Activated CD8-positive, alpha-beta memory T cell treated with anti-CD3 and anti-CD28 coated beads for 1 hour (primary cell): ENCODE measurements at places on chromosomes 3 and 15.

DNA sequence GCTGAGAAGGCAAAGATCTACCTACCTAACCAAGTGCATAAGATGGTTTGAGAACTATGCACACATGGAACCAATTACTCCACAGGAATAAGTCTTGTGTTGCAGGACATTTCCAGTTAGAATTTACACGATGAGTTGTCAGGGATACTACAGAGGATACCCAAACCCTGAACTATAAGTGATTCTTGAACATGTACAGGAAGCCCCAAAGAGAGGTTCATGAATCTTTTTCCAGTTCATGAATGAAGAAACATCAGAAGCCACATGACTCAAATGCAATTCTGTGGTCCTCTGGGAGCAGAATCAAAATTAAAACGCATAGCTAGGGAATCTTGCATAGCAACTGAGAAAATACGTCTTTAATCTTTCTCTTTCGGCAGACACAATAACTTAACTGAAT lies 114.1 kb upstream of the LMCD1 start:
- no peak for DNase-seq

GRCh38 chr3:117063930-117064329 lies 354.4 kb downstream of the TUSC7 start:
- DNase-seq = no peak

DNA sequence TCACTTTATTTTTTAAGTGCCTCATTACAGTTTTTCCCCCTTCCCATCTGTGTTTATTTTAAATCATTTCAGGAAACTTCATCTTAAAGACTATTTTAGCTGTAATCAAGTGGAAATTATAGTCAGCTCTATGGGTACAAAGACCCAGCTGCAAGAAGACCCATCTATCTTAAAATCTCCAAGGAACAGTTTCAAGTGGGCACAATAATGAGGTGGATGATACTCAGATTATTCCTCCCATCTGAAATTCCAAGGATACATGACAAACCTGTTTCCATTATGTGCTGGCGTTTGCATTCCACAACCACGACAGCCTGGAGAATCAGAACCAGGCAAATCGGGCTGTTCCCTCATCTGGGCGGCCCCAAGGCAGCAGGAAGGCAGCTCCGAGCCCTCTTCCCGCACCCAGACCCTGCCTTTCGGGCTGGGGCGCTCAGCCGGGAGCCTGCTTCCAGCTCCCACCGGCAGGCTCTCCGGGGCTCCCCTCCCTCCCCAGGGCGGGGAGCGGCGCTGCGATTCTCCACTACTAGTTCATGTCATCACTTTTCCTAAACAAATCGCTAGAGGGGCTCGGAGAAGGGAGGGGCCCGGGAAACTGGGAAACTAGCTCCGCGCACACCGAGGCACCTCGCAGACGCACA lies at the start of gene MGLL:
TSS of gene MGLL (minus strand) at position 475 of the 641 bp plus-strand sequence. CDS start at position 278, 197 bp downstream.
- no peak for DNase-seq

- DNase-seq = no peak
Observed at GRCh38 chr15:85950101-85950500, 129.6 kb upstream of the AGBL1 start.
